Stimulated activated CD8-positive, alpha-beta memory T cell treated with anti-CD3 and anti-CD28 coated beads, Interleukin-4, amount 100 ng/mL, for 4 hours (primary cell): ENCODE measurements at places on chromosomes 11 and 22.

DNA sequence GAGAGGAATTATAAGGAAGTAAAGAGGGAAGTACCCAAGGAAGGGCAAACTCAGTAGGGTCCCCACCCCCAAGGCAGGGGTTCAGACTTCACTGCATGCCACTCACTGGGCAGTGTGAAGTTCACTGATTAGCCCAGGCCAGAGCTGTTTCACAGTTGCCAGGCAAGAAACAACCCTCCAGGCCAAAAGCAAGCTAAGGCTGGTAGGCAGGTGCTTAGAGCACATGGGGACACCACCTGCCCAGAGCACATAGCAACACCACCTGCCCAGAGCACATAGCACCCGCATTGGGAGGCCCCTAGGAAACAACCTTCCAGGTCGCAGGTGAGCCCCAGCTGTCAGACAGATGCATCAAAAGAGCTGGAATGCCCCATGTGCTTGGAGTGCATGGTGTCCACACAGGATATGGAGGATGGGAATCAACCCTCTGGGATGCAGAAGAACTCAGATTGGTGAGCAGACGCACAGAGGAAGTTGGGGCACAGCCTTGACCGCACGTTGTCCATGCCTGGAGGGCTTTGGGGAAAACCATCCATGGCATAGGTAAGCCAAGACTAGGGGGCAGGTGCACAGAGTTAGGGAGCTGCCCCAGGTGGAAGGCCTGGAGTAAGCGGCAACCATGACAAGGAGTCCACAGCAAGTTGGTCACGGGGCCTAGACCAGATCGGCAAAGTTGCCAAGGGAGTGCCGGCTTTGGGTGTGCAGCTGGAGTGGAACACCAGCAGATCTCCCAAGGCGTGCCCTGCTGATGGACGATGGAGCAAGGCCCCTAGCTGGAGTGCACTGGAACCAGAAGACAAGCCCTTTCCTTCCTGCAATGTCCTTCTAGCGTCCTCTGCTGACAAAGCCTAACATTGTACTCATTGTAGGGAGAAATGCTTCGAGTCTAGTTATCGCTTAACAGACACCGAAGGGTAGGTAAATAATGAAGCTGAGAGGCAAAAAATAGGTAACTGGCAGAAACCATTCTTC, 7.8 kb upstream of the TMEM216 start:
- DNase-seq, result no peak

GRCh38 chr11:86706338-86707131, 34.1 kb upstream of the ME3 start:
- DNase-seq, result no peak

DNA sequence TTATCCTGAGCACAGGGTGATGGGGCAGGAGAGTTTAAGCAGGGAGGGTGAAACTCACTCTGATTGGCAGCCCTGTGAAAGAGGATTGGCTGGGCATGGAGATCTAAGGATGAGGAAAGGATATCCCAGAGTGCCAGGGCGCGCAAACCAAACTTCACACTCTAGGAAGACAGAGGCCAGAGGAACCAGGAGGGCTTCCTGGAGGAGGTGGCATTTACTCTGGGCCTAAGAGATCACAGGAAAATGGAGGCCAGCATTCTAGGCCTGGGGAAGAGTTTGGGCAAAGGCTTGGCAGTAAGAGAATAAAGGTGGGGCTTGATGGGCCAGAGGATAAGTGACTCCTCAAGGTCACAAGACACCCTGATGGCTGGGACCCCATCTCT, 377 bp upstream of the NCF4 start:
- no peak for DNase-seq

DNA sequence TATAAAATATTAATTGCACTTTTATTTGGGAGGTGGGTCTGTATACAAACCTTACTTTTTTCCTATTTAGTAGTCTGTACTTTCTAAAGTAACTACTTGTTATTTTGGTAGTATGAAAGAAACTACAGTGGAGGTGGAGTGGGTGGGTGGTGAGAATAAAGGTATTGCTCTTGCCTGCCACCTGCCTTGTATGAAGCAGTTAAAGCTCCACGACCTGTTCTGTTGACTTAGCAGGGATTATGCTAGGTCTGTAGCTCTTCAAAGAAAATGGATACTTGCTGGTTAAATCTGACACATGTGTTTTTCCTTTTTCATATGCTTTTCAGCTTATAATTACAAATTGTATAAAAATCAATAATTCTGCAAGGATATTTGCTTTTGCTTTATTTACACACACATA, 111.9 kb downstream of the EHF start:
- DNase-seq, result no peak

GRCh38 chr22:43449205-43449830, 37.5 kb downstream of the MPPED1 start:
- DNase-seq, result no peak

- no peak for DNase-seq
These were observed 87.8 kb downstream of the FEZ1 start for GRCh38 chr11:125408311-125408711.

DNA sequence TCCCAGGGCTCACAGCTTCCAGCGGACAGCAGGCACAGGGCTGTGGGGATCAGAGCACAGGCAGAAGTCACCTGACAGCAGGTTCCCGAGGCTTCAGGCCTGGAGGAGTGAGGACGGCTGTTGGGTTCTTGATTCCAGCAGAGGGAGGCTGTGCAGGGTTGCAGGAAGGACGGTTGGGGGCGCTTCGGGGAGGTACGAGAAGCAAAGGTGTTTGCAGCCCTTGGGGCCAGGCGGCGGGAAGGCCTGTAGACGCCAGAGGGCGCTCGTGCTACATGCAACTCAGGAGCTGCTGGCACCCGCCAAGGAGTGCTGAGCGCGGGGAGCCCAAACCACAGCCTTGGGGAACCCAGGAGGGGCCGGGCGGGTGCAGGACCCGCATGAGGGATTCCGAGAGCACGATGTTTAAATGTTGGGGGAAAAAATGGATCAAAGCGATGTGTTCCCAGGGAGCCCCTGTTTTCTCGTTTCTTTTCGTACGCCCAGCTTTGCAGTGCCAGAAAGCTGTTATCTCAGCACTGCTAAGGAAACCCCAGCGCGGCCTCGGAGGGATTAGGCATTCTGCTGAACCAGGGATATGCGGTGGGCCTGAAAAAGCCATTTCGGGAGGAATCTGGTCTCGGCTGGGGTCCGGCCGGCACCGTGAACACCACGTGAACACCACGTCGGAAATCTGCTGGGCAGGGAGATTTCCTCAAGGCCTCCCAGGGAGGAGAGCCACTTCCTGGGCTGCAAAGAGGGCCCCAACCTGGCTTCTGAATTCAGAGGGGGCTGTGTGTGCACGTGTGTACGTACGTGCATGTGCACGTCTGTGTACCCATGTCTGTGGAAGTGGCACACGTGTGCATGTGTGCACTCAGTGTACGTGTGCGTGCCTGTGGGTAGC, 88.1 kb downstream of the KCNQ1 start:
- peak; percentile 77 for DNase-seq

DNA sequence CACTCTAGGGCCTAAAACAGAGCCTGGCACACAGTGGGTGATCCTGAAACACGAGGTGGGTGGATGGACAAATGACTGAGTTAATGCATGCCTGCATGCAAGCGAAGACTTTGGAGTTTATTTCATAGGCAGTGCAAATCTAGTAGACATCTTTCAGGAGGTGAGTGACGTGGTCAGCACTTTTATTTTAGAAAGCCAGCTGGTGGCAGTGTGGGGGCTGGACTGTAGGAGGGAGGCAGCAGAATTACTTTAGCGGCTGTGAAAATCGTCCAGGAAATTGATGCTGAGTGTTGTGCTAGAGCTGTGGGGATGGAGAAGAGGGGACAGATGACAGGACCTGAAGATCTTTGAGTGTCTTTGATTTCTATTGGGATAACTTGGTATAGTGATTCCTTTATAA, 47.1 kb downstream of the BMAL1 start:
- no peak for DNase-seq

DNA sequence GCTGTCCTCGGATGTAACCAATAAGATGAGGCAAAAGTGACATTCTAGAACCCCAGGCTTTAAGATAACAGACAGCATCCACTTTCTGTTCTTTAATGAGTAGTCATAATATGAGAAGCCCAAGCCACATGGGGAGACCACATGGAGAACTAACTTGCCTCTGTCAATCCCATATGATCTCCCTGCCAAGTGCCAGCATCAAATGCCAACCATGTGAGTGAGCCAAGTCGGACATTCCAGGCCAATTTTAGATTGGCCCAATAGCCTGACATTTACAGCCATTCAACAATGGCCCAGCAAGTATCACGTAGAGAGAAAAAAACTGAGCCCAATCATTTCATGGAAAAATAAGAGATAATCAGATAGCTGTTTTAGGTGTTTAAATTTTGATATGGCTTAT, 2048.3 kb upstream of the RAG2 start:
- no peak for DNase-seq

GRCh38 chr11:130775306-130776060, 140.8 kb downstream of the SNX19 start:
- DNase-seq, result no peak

- DNase-seq, result no peak
These were observed 364.9 kb upstream of the CADM1 start for GRCh38 chr11:115869131-115869530.

GRCh38 chr11:12567746-12568460, 106.3 kb upstream of the TEAD1 start:
- no peak for DNase-seq

- no peak for DNase-seq
These were observed 25.4 kb upstream of the SORL1 start for GRCh38 chr11:121426476-121427399.
